COR-L47 (cell line): ENCODE measurements at places on chromosomes 6 and 20.

- DNase-seq, result no peak
Observed at GRCh38 chr20:20663841-20664240, 48.6 kb downstream of the RALGAPA2 start.

DNA sequence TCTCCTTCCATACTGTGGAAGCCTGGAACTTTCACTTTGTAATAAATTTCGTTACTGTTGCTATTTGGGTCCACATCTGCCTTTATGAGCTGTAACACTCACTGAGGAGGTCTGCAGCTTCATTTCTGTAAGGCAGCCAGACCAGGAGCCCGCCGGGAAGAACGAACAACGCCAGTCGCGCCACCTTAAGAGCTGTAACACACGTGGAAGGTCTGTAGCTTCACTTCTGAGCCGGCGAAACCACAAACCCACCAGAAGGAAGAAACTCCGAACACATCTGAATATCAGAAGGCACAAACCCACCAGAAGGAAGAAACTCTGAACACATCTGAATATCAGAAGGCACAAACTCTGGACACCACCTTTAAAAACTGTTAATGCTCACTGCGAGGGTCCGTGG, 589.9 kb upstream of the SLC35B3 start:
- no peak for DNase-seq

- DNase-seq, result no peak
Observed at GRCh38 chr20:61037498-61037897, 214.6 kb upstream of the CDH4 start.

- DNase-seq, result no peak
Observed at GRCh38 chr6:1094306-1094705, 217.6 kb upstream of the FOXQ1 start.

GRCh38 chr6:144266091-144266649, 19.0 kb upstream of the UTRN start:
- no peak for DNase-seq

DNA sequence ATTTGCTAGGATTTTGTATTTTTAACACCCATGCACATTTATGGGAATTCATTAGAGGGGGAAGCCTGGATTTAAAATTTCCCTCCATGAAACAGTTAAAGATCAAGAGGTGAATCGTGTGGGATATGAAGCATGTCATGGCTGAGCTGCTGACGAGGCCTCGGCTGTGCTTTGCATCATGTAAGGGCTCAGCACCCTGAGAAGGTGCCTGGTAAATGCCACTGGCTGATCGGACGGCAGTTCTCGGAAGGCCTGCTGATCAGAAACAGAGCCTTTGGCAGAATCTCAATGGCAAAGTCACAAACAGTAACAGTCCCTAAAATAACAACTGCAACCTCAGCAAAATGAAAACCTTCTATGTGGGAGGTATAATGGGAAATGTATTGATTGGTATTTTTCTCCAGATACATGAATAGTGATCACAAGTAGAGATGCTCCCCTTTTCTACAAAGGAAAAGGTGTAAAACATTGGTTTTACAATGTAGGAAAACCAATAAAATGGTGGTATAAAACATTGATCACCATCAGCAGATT, 53.0 kb upstream of the FUCA2 start:
- DNase-seq, result no peak

GRCh38 chr20:42609618-42610017, 580.1 kb downstream of the PTPRT start:
- no peak for DNase-seq

DNA sequence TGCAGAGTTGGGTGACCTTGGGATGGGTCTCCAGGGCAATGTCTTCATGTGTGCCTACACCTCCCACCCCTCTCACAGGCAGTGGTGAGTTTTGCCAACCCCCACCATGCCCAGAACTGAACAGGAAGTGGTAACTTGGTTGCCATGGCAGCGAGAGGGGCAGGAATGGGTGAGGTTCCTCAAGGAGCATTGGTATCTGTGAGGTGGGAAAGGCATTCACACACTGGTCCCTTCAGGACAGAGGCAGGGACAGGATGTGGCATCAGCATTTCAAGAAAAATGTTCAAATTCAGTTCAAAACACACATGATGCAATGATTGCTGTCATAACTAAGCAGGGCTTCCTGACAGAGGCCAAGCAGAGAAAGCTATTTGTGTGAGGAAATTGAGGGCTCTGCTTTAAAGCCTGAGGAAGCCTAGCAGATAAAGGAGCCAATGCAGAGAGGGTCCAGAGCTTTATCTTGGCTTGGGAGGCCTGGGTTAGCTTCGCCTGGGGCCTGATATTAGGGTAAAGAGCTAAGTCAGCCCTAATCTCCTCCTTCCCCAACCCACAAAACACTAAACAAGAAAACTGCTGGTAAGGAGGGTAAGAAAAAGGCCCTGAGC, 551 bp downstream of the TREML2 start:
- DNase-seq, result no peak

- no peak for DNase-seq
Observed at GRCh38 chr6:42025845-42026243, 24.5 kb upstream of the TAF8 start.
